ENCODE measurements at places on chromosomes 16 and 17.

GRCh38 chr16:57938936-57939871 is 31.7 kb downstream of the CNGB1 start:
- ATAC-seq: no peak

GRCh38 chr16:74099530-74099929 is 197.1 kb upstream of the PSMD7 start:
- ATAC-seq: no peak

GRCh38 chr16:10828851-10829366 is 10.3 kb upstream of the TVP23A start:
- ATAC-seq: no peak

DNA sequence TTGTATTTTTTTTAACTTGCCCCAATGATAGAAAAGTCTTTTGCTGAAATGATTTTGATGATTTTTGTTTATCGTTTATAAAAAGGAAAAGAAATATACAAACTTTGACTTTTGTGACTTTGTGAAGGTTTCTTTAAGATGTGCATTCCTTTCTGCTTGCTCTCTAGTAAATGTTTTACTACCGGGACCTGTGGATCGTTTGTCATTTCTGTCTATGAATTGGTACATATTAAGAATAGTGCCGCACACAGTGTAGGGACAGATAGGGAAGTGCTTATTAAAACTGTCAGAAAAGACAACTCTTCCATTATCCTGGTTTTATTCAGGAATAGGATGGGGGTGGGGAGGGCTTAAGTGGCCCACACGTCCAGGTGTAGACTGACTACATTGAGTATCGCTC is 8.1 kb upstream of the PSMC5 start:
- no peak for ATAC-seq

DNA sequence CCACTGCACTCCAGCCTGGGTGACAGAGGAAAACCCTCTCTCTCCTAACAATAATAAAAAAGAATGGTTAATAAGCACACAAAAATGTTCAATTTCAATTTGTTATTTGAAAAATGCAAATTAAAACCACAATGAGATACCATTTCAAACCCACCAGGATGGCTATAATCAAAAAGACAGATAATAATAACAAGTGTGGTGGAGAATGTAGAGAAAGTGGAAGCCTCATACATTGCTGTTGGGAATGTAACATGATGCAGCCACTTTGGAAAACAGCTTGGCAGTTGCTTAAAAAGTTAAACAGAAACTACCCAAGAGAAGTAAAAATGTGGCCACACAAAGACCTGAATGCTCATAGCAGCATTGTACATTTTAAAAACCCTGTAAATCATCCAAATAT is 51.8 kb upstream of the MAP3K14 start:
- ATAC-seq: no peak

- no peak for ATAC-seq
These were observed 5.7 kb downstream of the PSMD7 start for GRCh38 chr16:74302341-74302740.

DNA sequence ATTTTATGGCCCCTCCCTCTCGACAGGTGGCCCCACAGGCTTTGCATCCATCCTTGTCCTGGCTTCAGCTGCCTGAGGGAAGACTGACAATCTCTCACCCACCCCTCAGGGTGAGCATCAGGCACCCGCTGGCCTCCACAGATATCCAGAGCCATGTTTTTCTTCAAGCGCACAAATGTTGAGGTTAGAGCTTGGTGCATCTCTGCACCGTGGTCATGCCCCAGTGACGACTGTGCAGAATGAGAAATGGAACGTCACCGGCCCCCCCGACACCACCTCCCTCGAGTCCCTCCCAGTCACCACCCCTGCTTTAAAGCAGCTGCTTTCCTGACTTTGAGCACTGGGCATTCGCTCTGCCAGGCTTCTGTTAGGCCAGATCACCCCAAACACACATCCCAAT is 19.8 kb upstream of the TIMP2 start:
- no peak for ATAC-seq

GRCh38 chr17:81553616-81554181 is 1.5 kb upstream of the FAAP100 start:
- ATAC-seq: peak; percentile 2

DNA sequence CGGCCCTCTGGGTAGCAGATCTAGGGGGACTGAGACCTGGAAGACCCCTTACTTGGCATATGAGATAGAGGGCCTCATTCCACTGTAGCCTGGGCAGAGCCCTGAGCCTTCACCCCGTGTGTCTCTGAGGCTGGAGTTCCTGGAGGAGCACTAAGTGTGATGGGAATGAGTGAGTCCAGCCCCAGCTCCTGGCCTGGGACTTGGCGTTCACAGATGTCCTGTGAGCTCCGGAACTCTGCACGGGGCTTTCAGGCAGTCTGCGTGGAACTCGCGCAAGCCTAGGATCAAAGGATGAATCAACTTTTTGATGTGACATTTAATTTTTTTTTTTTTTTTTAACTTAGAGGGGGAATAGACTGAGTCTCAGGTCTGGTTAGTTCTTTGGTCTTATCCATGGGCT is 1.8 kb downstream of the NKD1 start:
- no peak for ATAC-seq

DNA sequence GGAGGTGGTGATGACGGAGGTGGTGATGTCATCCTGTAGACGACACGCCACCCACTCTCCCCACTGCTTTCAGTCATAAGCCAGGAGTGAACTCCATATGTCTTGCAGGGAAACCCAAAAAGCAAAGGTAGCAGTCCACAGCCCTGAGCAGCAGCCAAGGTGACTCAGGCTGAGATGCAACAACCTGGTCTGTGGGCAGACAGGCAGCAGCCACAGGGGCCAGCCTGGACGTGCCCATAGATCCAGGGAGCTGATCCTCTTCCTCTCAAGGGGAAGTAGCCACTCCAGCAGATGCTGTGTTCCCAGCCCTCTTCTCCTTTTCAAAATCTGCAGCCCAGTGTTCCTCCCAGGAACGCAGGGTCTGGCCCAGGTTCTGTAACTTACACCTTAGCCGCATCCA is 17.3 kb upstream of the CIITA start:
- no peak for ATAC-seq

- no peak for ATAC-seq
These were observed at the start of gene TMEM100 for GRCh38 chr17:55722742-55723487. Gene TMEM100, minus strand, starts transcription at chr17:55722864. Its CDS starts 1,794 bp downstream, at chr17:55721070.

Measured in activated CD4-positive, CD25-positive, alpha-beta regulatory T cell treated with anti-CD3 and anti-CD28 coated beads, Interleukin-2, amount 50 U/mL, for 24 hours (primary cell).